ENCODE measurements at places on chromosomes 5 and 9.

GRCh38 chr5:96516631-96517071, 83.6 kb upstream of the PCSK1 start:
- DNase-seq: no peak

DNA sequence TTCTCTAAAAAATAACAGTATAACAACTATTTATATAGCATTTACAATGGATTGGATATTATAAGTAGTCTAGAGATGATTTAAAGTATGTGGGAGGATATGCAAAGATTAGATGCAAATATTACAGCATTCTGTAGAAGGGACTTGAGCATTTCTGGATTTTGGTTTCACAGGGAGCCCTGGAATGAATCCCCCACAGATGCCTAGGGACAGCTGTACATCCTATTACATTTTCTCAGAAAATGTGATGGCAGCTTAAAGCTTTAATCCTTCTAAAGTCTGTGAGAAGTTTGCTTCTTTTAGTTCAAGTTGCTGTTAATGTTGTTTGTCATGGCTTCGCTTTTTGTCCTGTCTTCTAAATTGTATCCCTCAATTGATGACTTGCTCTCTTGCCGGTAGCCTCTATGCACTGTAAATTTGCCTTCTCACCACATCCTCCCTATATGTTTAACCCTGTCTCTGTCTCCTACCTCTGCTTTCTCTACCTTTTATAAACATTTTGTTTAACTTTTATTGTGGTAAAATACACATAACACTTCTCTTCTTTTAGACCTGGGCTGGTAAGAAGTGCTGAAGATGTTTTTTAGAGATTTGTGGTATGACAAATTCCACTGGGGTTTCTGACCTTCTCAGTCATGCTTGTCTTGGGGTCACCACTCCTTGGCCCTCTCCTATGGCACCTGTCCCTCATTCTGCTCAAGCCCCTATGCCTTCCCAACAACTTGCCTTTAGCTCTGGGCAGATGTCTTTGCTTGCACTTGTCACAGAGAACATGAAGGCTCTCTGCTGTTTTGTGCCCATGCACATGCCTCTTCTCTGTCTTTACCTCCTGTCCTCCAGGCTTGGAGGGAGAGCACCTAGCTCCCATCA, 37.9 kb downstream of the LNPEP start:
- no peak for DNase-seq

DNA sequence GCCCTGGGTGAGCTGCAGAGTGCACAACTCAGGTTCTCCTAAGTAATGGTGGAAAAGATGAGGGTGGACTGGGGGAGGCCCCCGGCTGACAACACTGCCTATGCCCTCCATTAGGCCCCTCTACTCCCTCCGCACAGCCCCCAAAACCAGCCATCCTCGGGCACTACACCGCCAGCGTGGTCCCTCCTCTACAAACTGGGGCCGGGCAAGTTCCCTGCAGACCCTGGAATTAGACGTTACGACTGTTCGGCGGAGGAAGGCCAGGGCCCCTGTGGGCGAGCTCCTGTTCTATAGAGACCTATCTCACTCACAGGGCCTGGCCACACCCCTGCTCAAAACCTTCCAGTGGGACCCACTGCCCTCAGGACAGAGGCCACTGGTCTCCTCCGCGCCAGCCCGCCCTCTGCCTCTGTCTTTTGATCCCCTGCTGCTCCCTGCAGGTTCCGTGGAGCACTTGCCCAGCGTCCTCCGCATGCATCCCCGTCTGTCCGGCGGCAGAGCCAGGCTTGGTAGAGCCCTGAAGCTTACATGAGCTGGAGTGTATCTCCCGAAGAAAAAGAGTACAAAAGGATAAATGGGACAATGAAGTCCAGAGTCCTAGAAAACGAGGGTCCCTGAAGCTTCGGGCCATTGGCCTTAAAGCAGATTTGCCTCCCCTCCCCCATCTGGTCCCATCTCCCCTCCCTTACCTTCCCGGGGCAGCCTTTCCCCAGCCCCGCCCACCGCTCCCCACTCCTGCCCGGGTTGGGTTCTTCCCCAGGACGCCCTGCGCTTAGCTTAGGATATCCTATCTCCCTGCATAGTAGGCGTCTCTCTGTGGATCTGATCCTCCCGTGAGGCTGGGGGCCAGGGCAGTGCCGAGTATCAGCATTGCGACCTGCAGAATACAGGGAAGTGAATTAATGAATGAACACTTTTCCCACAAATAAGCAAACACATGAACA, 71.3 kb downstream of the HRH2 start:
- DNase-seq: no peak

- DNase-seq: no peak
Measured at GRCh38 chr9:131122158-131122557, 3.2 kb upstream of the NUP214 start.

GRCh38 chr5:5658889-5659465, 236.5 kb downstream of the ICE1 start:
- no peak for DNase-seq

GRCh38 chr5:32332966-32333365, 20.2 kb upstream of the MTMR12 start:
- DNase-seq: no peak

DNA sequence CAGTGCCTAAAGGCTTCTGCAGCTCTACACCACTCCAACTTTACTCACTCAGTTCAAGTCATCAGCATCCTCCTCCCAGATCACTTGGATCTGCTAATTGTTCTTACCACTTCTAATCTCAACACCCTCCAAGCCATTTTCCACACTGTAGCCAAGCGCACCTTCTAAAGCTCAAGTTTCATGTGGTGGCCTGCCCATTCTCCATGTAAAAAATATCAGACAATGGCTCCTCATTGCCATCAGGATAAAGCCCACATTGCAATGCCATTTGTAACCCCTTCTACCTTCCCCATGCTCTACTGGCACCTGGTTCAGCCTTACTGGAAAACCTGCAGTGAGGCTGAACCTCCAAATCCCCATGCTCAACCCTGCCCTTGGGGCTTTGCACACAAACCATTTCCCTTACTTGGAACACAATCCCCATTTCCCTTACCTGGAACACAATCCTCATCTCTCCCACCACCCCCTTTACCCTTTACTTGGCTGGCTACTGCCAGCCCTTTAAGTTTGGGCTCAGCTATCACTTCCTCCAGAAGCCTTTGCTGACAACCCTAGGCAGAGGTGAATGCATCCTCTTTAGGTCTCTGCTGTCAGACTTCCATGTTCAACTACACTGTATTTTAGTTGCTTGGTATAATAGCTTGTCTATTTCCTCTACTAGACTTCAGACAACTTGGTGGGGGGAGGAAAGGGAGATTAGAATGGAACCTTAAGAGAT, 220.0 kb downstream of the TSSK1B start:
- no peak for DNase-seq

- DNase-seq: no peak
Measured at GRCh38 chr9:107173422-107174180, 109.5 kb upstream of the RAD23B start.

DNA sequence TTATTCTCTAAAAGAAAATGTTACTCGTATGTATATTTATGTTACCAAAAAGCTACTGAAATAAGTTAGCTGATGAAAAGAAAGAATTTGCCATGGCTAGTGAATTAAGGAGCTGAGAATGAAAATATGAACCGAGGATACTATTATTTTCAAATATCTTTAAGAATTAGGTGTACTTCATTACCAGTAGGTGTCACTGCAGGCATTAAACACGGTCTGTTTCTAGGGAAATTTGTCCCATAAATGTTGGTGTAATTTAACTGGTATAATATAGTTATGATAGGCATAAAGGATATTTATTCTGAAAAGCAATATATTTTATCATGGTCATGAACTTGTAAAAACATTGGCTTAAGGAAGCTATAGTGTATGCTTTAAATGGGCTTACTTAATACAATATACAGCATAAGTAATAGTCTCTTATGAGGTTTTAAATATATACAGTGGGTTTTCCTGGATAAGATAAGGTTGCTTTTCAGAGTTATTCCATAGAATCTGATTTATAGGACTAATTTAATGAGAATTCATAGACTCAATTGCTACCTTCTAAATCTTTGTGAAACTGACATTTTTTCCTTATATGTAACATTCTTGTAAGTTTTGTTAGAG, 72.4 kb upstream of the MPDZ start:
- DNase-seq: peak; percentile 25

DNA sequence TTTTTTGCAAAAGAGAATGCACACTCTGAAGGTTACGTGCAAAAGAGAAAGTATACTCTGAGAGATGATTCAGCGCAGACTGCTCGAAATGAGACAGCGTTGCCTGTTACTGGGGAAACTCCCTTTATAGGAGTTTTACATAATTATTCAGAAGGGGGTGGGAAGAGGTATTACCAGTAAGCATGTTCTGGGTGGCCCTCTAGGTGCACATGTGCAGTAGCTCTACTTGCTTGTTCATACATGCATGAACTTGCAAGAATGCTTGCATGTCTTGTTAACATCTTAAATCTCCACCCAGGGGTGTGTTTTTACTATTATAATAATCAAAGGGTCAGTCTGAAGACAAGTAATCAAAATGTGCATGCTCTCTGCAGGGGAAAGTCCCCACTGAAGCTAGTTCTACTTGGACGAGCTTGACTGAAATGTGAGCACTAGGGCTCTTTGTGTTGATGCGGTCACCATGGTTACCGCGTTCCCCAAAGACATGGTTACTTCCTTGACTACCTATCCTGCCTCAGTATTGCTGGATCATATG, 75.5 kb downstream of the SGCD start:
- no peak for DNase-seq

DNA sequence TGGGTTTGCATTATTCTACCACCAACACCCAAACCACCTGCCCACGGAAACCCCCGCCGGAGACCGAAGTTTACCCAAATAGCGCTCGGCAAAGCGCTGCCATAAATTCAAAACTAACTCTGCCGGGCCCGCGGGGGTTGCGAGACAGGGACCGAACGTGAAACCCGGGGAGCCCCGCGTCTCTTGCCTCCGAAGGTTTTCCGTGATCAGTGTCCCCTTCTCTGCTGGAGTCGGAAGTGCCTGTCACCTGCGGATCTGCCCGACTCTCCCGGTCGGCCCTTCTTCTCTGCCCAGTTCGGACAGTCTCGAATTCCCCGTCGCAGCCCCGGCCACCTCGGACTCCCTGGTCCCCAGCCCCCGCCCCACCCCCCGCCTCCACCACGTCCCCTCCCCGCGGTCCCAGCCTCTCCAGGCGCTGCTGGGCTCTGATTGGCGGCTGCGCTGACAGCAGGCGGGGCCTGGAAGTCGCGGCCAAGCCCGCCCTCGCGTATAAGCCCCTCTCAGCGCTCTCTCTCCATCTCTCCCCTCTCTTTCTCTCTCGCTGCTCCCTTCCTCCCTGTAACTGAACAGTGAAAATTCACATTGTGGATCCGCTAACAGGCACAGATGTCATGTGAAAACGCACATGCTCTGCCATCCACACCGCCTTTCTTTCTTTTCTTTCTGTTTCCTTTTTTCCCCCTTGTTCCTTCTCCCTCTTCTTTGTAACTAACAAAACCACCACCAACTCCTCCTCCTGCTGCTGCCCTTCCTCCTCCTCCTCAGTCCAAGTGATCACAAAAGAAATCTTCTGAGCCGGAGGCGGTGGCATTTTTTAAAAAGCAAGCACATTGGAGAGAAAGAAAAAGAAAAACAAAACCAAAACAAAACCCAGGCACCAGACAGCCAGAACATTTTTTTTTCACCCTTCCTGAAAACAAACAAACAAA, at the start of gene RORB:
RORB (plus strand) TSS at position 517 of the 929 bp plus-strand sequence. CDS start 642 bp downstream, outside the sequence.
- DNase-seq: peak; percentile 32

- DNase-seq: peak; percentile 24
Measured at GRCh38 chr5:59766427-59767210, 126.9 kb downstream of the PDE4D start.

DNA sequence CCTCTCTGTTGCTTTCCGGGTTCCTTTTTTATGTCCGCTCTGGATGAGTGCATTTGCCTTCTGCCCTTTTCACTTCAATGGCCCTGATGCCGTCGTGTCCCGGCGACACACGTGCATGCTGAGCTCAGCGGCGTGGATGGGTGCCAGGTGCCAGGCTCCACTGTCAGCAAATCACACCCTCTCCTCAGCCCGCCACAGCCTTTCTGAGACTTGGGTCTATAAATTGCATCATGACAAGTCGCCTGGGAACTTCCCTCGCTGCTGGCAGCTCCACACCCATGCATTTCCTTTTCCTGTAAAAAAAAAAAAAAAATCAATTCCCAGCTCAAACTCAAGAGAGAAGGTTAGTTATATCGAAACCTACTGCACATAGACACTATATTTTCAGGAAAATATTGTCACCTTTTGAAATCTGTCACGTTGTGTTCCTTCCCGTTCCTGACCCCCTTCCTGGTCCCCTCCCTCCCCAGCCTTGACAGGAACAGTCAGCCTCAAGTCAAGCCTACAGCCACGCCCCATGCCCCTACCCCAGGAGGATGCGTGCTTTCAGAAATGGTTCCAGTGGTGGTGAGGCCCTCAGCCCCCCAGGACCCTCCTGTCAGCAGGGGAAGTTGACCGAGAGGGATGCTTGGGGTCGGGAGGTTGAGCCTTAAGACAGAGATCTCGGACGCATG, 110.3 kb upstream of the PTCH1 start:
- DNase-seq: peak; percentile 7
